Sigmoid colon (tissue), 7 donors: ENCODE measurements at places on chromosomes 12 and 14. TPM values are rescaled to one million over a fixed set of nuclear protein-coding genes. Genes with fewer than 3 reads are reported as not detected.

GRCh38 chr14:60315196-60315990 lies 66.4 kb downstream of the PPM1A start:
- DNase-seq = no peak
- H3K27me3 ChIP-seq = no peaks in the 10 kb centered on the region
- H3K4me3 ChIP-seq = no peak overlapping the region
- no peak overlapping the region for H3K27ac ChIP-seq
- no peaks in the 10 kb centered on the region for H3K4me1 ChIP-seq

DNA sequence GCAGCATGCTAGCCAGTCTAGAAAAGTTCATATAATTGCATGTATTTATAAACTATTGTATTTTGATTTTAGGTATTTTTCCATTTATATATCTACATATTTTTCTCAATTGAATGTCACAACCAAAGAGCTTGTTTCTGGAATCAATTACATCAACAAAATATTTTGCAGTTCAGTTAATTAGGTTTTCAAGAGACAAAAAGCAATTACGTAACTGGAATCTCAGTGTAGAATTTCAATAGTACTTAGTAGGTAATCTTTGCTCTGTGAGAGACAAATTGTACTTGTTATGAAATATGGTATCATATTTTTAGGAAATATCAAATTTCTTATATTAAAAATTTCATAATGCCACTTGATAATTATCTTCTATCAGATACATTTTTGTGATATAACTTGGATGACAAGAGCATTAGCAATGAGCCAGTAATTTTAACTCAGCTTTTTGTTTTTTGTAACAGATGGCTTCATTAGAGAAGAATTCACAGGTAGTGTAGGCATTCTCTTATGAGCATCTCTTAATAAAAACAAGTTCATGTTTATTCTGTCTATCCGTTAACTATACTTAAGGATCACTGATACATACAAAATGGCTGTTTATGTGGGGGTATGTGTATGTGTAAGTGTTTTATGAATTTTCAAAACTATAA lies 774.7 kb downstream of the C12orf50 start:
- no peaks in the 10 kb centered on the region for H3K27me3 ChIP-seq
- no peak for DNase-seq
- no peak overlapping the region for H3K4me3 ChIP-seq
- no peaks in the 10 kb centered on the region for H3K4me1 ChIP-seq

DNA sequence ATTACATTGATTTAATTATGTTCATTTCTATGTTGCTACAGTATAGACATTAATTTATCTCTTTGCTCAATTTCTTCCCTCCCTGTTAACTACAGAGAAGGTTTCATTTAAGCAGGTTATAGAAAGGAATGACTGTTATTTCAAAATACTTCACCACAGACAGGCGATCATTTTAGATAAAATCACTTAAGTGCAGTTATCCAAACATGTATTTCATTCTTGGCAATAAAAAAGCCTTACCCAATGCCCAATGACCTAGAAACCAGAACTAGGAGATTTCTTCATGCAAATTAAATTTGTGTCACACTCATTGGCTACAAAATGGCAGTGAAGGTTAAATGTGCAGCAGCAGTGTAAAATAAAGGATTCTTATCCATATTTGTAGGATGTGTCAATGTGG lies 266.4 kb downstream of the KCNH5 start:
- H3K27me3 ChIP-seq = no peaks in the 10 kb centered on the region
- H3K4me1 ChIP-seq = no peaks in the 10 kb centered on the region
- H3K27ac ChIP-seq = no peak overlapping the region
- no peak overlapping the region for H3K4me3 ChIP-seq

DNA sequence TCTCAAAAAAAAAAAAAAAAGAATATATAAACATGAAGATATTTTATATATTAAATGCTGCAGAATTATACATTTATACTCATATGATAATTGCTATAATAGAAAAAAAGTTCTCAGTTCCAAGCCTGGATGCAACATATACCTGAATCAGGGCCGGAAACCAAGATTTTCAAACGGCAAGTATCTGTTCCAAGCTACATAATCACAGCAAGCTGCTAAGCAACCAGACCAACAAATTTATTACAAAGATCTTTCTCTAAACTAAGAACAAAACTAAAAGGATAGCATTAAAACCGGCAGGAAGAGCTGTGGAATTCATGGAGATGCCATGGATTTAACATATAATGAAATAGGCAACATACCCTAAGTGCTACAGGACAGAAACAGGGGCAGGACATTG lies 7.1 kb downstream of the RACGAP1 start:
- no peaks in the 10 kb centered on the region for H3K27me3 ChIP-seq
- no peak overlapping the region for H3K4me3 ChIP-seq
- no peak for DNase-seq
- H3K4me1 ChIP-seq = peaks cover 18% of the 10 kb centered on the region
- peak overlapping the region; percentile 66 for H3K27ac ChIP-seq
- no peaks in the 10 kb centered on the region for H3K36me3 ChIP-seq

DNA sequence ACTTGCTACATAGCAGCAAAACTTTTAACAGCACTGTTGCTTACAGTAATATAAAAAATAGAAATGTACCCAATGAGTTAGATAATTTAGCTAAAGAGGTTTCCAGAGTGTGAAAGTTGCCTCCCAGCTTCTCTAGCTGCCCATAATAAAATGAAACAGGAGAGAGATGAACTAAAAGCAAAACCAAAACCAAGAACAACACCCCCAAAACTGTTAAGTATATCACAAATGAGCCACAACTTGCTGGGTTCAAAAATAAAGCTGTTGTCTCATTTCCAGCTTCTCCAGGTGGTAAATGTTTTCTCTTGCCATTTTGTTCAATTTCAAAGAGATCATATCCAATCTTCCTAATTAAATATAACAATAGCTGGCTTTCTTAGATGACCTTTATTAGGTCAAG lies 614.0 kb downstream of the ETNK1 start:
- H3K4me1 ChIP-seq = peaks cover 4% of the 10 kb centered on the region
- no peaks in the 10 kb centered on the region for H3K36me3 ChIP-seq
- no peak overlapping the region for H3K4me3 ChIP-seq
- no peak overlapping the region for H3K27ac ChIP-seq
- no peak for DNase-seq

DNA sequence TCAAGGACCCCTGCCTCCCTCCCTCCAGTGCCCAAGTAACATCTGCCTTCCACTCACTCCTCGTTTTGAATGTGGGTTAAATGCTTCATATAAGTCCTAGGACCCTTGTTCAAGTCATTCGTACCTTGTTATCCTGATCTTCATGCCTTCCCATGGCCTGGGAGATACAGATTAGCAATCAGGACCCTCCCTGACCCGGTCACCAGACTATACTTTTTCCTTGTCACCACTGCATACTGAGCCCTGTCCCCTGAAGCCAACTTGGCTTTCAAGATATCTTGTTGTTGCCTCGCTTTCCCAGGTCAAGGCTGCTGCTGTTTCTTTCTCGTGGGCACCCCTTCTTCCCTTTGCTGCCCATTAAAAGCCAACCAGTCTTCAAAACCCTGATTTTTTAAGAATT lies 208.5 kb downstream of the ANO2 start:
- DNase-seq = no peak
- H3K4me3 ChIP-seq = no peak overlapping the region
- H3K36me3 ChIP-seq = no peaks in the 10 kb centered on the region

DNA sequence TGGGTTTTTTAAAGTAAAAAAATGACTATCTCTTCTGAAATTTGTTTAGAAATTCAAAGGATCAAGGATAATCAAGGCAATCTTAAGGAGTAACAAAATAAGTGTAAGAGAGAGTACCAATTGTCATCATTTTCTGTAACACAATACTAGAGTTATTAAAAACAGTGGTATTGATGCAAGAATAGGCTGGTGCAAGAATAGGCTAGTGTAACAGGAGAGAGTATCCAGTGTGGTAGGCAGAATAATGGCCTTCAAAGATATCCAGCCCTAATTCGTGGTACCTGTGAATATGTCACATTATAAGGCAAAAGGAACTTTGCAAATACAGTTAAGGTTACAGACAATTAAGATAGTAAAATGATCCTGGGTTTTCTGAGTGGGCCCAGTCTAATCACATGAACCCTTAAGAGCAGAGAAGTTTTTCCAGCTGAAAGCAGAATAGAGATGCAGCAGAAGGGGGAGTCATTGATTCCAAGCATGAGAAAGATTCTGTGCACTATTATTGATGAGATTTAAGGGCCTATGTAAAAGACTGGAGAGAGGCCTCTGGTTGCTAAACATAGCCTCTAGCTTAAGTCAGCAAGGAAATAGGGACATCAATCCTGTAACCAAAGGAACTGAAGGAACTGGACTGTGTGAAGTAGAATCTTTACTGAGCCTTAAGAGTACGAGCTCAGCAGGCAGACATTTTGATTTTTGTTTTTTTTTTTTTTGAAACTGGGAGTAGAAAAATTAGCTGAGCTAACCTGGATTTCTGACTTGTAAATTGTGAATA lies 134.1 kb downstream of the GPHN start:
- H3K27me3 ChIP-seq = no peaks in the 10 kb centered on the region
- no peak overlapping the region for H3K27ac ChIP-seq

DNA sequence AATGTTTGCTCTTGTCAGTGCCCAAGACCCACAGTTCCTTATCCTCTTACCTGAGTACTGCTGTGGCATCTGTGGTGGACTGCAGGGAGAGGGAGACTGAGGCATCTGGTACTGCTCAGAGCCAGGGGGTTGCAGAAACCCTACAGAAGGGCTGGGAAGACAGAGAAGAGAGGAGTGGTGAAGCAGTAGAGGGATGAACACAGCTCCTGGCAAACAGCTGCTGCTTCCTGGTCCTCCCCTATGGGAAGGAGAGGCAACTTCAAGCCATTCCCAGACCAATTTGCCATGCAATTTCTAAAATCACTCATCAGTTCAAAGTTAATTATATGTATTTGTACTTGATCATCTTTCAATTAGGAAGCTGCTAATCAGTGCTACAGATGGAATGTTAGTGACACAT lies 15.7 kb upstream of the STAC3 start:
- H3K4me3 ChIP-seq = no peak overlapping the region
- peaks cover 13% of the 10 kb centered on the region for H3K36me3 ChIP-seq
- DNase-seq = no peak
- H3K27me3 ChIP-seq = no peaks in the 10 kb centered on the region

- H3K27ac ChIP-seq = no peak overlapping the region
- no peak for DNase-seq
- H3K36me3 ChIP-seq = no peaks in the 10 kb centered on the region
- no peaks in the 10 kb centered on the region for H3K27me3 ChIP-seq
- no peaks in the 10 kb centered on the region for H3K4me1 ChIP-seq
Observed at GRCh38 chr12:51342416-51342815, 4.1 kb downstream of the CELA1 start.

DNA sequence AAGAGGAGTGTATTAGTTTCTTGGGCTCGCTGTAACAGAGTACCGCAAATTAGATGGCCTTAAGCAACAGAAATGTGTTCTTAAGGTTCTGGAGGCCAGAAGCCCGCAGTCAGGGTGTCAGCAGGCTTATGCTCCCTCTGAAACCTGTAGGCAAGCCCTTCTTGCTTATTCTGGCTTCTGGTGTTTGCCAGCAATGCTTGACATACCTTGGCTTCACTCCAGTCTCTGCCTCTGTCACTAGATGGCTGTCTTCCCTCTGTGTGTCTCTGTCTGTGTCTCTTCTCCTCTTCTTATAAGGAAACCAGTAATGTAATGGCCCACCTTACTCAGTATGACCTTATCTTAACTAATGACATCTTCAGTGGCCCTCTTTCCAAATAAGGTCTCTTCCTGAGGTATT lies 85.1 kb downstream of the DERA start:
- H3K4me3 ChIP-seq = no peak overlapping the region
- no peak overlapping the region for H3K27ac ChIP-seq
- no peaks in the 10 kb centered on the region for H3K27me3 ChIP-seq
- DNase-seq = no peak
- H3K36me3 ChIP-seq = peaks cover 4% of the 10 kb centered on the region

DNA sequence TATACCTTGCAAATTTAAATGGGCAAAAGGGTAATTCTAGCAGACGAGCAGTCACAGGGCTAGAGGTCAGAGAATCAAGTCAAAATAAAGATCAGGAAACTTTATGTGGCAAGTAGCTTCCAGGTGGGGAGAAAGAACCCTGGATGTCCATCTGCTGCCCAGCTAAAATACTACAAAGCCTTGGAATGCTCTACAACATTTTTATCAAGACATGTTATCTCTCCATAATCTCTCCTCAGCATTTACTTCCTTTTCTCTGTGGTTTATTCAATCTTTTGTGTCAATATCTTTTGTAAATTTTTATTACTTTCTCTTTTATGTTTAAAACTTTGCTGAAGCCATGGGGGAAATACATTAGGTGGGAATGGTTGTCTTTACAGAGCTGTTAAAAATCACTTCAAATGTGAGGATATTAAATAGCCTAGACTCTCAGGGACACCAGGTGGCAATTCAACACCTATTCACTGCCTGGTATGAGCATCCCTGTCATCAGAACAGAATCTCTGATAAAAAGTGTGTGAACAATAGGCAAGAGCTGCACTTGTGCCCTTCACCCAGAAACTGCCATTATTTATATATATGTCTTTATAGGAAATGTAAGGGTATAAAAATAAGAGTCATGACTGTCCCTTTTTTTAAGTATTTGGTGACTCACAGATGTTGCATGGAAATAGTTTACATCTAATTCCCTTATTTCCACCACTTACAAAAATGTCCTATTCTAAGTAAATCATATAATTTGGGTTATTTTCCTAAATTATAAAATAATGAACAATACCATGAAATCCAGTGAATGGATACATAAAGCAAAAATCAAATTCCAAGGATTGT lies 152.9 kb downstream of the EPS8 start:
- DNase-seq = no peak
- no peaks in the 10 kb centered on the region for H3K27me3 ChIP-seq
- peaks cover 16% of the 10 kb centered on the region for H3K36me3 ChIP-seq
- H3K4me1 ChIP-seq = peaks cover 11% of the 10 kb centered on the region
- H3K27ac ChIP-seq = no peak overlapping the region

GRCh38 chr12:91732086-91732485 lies 413.6 kb downstream of the BTG1 start:
- DNase-seq = no peak
- H3K4me1 ChIP-seq = no peaks in the 10 kb centered on the region
- H3K27me3 ChIP-seq = no peaks in the 10 kb centered on the region
- no peak overlapping the region for H3K4me3 ChIP-seq
- no peaks in the 10 kb centered on the region for H3K36me3 ChIP-seq

GRCh38 chr14:21987937-21988336 lies 314.3 kb upstream of the OR4E1 start:
- H3K4me3 ChIP-seq = no peak overlapping the region
- no peaks in the 10 kb centered on the region for H3K36me3 ChIP-seq
- H3K27me3 ChIP-seq = no peaks in the 10 kb centered on the region
- no peak for DNase-seq

DNA sequence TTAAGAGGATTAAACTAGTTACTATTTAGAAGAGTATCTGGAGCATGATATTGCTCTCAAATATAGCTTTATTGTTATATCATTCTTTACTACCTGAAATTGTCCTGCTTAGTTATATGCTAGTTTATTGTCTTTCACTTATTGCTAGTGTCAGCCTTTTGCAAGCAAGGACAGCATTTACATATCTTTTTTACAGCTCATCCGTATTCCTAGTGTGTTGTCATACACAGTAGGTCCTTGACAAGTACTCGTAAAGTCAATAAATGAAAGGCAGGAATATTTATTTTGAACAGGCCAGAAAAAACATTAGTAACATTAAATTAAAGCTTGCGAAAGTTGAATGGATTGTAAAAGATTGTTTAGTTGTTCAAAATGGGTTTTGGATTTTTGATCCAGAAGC lies 35.0 kb downstream of the CRADD start:
- peak overlapping the region; percentile 77 for H3K27ac ChIP-seq
- H3K36me3 ChIP-seq = no peaks in the 10 kb centered on the region
- no peak for DNase-seq
- no peak overlapping the region for H3K4me3 ChIP-seq
- H3K27me3 ChIP-seq = no peaks in the 10 kb centered on the region

MGP gene
- 1,489 TPM for total RNA-seq

VRTN gene
- not detected for total RNA-seq

ERBB3 gene
- 21.4 TPM for total RNA-seq

GPR137C gene
- total RNA-seq = 0.55 TPM

TAS2R31 gene
- 6.1 TPM for total RNA-seq
